CD14-positive monocyte (primary cell): ENCODE measurements at places on chromosomes 11 and 22. TPM values are rescaled to one million over a fixed set of nuclear protein-coding genes. Genes with fewer than 3 reads are reported as not detected.
A peak's percentile ranks its signal among the peaks of the same experiment; 100 is the strongest.

GRCh38 chr22:49297286-49297870, 530.3 kb downstream of the BRD1 start:
- no peak for DNase-seq
- H3K4me1 ChIP-seq: no peaks in the 10 kb centered on the region
- H3K27me3 ChIP-seq: no peaks in the 10 kb centered on the region
- no peak overlapping the region for H3K4me3 ChIP-seq
- no peak overlapping the region for H3K27ac ChIP-seq

- no peak overlapping the region for H3K27ac ChIP-seq
- H3K4me1 ChIP-seq: peaks cover 16% of the 10 kb centered on the region
- H3K27me3 ChIP-seq: no peaks in the 10 kb centered on the region
- no peak for DNase-seq
- H3K4me3 ChIP-seq: no peak overlapping the region
These were observed 4.3 kb upstream of the PRDM10 start for GRCh38 chr11:130006929-130007328.

DNA sequence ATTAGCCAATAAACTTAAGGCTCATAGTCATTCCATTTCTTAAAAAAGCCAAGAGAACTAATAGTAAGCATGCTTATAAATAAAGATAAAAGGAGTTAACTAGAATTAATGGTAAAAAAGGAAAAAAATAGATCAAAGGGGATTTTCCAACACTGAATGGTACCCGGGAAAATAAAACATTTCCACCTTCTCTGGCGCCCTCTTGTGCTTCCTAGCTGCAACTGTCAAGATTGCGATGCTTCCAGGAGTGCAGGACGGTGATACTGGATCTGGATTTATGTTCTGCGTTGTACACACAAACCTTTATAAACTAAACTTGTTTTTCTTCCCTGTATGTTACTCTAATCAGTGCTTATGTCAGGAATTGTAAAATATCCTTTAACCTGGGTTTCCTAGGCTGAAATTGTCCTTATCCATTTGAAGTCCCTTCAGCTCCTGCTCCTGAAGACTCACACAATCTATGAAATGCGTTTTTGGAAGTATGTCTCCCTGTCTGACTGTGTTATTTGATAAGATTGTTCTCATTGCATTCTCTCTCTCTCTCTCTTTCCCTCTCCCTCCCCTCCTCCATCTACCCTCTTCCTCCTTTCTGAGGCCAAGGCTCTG, 9.6 kb upstream of the HTATIP2 start:
- no peaks in the 10 kb centered on the region for H3K36me3 ChIP-seq
- no peak overlapping the region for H3K4me3 ChIP-seq
- no peak overlapping the region for H3K27ac ChIP-seq
- DNase-seq: no peak
- peaks cover 2% of the 10 kb centered on the region for H3K27me3 ChIP-seq

DNA sequence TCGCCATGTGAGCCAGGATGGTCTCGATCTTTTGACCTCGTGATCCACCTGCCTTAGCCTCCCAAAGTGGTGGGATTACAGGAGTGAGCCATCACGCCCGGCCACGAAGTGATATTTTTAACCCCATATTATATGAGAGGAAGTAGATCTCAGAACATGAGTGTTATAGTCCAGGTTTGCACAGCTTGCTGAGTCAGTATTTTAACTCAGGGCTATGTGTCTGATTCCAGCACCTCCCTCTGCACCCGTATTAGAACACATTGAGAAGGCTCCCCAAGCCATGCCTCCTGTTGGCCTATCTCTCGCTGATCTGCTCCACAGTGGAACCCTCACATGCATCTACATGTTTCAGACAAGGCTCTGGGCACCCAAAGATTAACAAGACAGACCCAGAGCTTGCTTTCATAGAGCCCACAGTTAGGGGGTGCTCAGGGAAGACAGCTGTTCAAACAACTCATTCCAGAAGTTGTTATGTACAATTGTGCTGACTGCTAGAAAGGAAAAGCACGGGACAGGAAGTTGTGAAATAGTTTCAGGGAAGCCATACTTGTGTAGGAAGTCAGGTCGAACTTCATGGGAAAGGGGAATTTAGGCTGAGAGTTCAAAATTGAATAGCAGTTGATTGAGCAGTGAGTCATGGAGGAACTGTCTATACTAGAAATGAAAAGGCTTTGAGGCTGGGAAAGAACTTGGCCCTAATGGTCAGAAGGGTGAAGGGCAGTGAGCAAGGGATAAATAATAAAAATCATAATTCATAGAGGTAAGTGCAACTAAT, 49.3 kb upstream of the CLPB start:
- H3K4me3 ChIP-seq: no peak overlapping the region
- peak overlapping the region; percentile 89 for H3K27ac ChIP-seq
- no peaks in the 10 kb centered on the region for H3K36me3 ChIP-seq
- no peaks in the 10 kb centered on the region for H3K27me3 ChIP-seq

DNA sequence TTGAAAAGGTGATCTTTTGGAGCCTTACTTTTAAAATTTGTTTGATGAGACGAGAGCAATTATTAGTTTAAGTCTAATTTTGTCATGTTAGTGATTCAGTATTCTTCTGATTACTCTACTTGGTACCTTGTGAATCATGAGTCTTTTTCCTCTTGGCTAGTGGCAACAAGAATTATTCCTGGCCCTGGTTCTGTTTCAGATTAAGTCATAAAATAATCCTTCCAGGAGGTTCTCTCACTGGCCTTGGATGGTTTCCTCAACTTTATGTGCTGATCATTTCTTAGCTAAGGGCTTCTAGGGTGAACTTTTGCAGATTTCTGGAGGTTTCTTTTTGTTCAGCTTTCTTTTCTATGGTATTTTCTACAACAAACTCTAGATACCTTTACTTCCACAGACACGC, 741.8 kb upstream of the LUZP2 start:
- H3K27me3 ChIP-seq: no peaks in the 10 kb centered on the region
- H3K4me3 ChIP-seq: no peak overlapping the region
- H3K4me1 ChIP-seq: no peaks in the 10 kb centered on the region

GRCh38 chr11:110075847-110076208, 17.4 kb upstream of the ZC3H12C start:
- no peaks in the 10 kb centered on the region for H3K27me3 ChIP-seq
- no peak overlapping the region for H3K27ac ChIP-seq
- DNase-seq: no peak
- H3K36me3 ChIP-seq: no peaks in the 10 kb centered on the region

The LDLRAD3 gene
- polyA plus RNA-seq: 7.3 and 7.7 TPM in 2 replicates
